ENCODE measurements at places on chromosomes 2 and 18.

- DNase-seq: no peak
Measured at GRCh38 chr2:49102146-49102545, 52.2 kb downstream of the FSHR start.

DNA sequence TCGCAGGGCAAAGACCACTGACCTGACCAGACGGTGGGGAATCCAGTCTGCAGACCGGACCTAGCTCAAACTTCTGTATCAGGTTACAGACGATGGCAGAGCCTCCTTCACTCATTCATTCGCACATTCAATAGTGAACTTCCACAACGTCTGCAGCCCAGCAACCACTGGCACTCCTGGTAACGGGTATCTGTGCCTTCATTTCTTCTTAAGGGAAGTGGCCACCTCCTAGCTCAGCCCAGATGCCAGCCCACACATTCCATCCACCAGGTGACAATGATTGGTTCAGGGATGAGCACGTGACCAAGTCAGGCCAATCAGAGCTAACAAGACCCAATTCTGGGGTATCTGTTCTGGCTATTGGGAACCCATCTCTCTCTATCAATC is 15.9 kb upstream of the ARMC9 start:
- no peak for DNase-seq

DNA sequence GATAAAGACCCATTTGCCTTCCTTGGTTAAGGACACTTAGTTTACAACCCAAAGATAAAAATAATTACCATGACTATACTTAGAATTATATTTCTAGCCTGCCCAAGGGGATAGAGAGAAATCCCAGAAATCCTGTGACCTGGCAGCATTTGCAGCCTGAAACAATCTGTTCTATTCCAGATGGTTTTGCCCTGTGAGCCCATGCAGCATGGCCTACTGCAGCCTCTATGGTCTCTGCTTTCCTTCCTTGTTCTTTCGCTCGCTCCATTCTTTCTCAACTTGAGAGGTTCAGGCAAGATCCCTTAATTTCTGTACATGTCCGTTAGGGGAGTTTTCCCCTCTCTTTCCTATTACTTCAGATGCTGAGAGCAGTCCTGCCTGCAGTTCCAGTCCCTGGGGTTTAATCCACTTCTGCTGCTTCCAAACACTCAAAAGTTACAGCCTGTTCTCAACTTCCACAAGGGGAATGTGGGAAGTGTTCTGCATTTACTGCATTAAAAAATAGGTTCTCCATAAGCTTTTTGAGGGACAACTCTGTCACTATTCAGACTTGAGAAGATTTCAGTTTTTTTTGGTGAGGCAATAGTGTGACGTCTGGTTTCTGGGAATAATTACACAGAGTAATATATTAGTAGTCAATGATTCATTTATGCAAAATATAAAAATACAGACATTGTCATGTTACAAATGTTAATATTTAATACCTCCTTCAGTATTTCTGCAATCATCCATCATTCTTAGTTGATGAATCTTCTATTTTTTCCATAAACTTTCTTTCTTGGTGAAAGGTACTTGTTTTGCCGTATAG is 80.3 kb downstream of the CDCA7 start:
- DNase-seq: no peak

DNA sequence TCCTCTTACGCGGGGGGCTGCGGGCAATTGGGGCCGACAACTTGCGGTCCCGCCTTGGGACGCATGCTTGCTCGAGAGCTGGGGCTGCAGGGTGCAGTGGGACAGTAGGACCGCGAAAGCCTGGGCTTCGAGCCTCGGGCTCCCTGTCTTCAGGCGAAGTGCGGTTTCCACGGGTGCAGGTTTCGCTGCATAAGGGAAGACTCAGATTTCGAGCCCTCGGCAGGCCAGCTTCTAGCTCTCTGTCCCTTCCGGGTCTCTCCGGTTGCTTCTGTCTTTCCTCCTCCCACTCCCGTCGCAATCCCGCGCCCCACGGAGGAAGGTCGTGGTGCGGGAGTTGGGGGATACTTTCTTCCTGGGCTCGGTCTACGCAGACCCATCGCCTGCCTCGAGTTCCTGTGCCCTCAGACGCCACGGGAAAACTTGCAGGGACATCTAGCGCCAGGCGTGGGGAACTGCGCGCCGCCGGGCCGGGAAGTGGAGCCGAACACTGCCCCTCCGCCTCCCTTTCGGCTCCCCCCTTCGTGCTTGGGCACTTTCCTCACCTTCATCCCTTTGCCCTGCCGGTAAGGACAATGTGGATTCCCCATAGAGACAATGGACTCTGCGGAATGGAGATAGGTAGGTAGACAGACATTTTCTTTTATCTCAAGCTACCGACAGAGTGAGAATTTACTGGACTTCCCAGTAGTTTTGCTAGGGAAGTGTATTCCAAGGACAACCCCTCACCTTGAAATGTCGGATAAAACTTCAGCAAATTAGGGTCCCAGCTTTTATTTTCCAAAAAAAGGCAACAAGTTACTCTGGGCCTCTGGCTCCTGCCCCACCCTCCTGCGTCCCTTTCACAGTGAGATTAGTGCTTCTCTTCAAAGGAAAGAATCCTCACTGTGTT is 4.2 kb upstream of the HOXD13 start:
- peak; percentile 16 for DNase-seq

DNA sequence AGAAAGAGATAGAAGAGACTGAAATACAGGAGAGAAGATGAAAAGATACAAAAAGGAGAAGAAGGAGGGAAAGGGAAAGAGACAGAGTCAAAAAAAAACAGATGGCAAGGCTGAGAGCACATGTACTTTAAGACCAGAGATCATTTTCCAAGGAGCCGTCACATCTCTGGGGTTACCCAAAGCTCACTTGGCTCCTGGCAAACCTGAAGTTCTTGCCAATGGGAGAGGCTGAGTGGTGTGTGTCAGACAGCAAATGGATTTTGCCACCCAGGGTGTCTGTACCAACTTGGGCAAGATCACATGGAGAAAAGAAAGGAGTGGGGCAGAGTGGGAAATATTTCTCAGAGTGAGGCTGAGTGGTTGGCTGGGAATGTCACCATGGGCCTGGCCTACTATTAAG is 219.3 kb upstream of the TNP1 start:
- DNase-seq: no peak

DNA sequence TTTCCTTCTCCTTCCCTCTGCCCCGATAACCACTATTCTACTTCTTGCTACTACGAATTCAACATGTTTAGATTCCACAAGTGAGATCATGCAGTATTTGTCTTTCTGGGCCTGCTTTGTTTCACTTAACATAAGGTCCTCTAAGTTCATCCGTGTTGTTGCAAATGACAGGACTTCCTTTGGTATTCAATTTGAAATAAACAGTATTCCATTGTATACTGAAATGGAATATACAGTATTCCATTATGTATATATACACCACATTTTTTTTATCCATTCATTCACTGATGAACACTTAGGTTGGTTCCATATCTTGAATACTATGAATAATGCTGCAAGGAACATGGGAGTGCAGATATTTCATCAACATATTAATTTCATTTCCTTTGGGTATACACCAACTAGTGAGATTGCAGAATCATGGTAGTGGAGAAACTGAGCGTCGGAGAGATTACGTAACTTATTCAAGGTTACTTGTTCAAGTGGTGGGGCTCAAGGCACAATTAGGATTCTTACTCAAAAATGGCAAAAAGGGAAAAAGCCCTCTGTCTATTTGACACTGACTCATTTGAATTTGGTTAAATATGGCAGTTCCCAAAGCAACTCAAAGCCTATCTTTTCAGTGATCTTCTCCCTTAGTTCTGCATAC is 85.1 kb downstream of the CHN1 start:
- DNase-seq: no peak

DNA sequence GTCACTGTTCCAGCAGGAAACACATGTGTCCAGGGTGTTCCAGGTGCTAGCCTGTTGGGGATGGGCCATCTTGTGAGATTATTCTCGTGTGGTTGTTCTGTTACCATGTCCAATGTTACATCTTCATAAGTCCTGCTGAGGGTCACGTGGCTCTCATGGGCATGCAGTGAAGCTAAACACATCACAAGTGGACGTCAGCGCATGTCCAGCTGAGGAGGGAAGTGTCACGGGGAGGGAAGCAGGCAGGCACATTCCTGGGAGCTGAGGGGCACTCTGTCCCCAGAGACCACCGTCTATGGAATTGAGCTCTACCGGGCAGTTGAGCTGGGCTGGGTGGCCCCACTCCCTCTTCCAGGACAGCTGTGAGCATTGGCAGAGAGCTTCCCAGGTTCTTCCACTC is 155.3 kb upstream of the TWIST2 start:
- DNase-seq: no peak

DNA sequence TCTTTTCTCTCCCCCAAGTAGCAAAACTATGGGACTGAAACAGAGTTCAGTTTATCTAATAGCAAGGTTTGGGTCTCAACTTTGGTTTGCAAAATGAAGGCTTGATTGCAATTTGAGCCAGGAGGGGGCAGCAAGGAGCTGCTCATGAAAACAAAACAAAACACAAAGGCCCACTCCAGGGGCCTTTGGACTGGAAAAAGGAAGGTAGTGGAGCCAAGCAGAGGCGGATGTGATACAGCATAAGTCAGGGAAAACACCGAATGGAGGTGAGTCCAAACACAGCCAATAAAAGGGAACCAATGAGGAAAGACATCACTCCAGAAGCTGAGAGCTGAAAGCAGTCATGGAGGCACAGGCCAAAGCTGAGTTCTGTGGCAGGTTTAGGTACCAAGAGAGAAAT is 799.7 kb upstream of the ACVR2A start:
- DNase-seq: no peak

DNA sequence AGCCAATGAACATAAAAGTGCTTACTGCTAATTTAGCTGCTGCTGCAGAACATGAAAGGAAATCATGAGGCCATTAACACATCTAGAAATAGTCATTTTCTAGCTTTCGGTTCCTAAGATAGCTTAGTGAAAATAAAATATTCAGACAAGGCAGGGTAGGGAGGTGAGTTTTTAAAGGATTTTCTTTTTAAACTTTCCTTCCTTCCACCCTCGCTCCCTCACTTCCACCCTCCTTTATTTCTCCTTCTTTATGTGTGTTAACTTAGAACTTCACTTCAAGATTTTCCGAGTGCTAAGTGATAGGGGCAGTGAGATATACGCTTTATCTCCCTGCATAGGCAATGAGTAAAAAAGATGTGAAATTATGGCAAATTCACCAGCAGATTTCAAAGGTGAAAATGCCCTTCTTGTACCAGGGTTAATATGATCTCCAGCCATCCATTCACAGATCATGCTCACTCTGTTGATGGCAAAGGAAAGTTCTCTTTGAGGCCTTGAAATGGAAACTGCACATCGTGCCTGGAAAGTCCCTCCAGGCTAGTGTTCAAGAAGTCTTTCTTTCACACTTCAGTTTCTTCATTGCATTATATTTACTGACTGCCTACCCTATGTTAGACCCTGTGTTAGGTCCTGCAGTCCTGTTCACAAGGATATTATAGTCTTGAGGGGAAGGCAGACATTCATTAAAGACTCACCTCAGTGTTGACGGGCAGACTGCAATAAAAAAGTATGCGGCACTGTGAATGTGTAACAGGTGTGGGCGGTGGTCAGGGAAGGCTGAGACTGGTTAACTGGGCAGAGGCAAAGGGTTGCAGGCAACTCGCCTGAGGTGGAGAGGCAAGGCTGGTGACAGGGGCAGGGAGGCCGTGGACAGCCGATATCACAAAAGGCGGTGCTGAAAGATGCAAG is 200.8 kb downstream of the PLCL1 start:
- DNase-seq: no peak

- DNase-seq: no peak
Measured at GRCh38 chr2:58834404-58834803, 593.3 kb upstream of the FANCL start.

GRCh38 chr18:33916200-33916599 is 308.5 kb downstream of the NOL4 start:
- no peak for DNase-seq

DNA sequence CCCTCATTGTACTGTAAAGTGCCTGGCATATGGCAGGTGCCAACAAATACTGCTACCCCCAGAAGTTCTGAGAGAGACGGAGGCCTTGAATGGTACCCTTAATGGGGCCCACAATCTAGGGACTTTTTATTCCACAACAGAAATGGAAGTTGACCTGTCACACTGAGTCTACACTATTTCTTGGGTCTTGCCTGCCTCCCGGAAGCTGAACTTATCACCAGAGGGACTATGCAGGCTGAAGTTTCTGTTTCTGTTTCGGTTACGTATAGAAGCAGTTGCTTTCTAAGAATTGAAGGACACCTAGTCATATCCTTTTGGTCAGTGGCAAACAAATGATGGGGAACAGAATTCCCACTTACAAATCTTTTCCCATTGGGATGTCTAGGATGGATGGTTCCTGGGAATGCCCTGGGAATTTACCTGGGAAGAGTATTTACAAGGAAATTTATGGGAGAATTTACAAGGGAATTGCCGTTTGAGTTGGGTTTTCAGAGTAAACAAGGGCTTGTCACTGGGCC is 74.2 kb downstream of the HS1BP3 start:
- no peak for DNase-seq

All from anterior cingulate cortex (tissue), 58 donors.